Left lung (tissue), 14 donors: ENCODE measurements at places on chromosomes 6 and 20. TPM values are rescaled to one million over a fixed set of nuclear protein-coding genes. Genes with fewer than 3 reads are reported as not detected.

VPS16 gene
- 38.6 TPM for total RNA-seq

ZNF311 gene
- 1.7 TPM for total RNA-seq

GRCh38 chr6:70863343-70863742 is 93.5 kb downstream of the B3GAT2 start:
- H3K27me3 ChIP-seq = no peaks in the 10 kb centered on the region
- no peaks in the 10 kb centered on the region for H3K4me1 ChIP-seq
- peaks cover 25% of the 10 kb centered on the region for H3K36me3 ChIP-seq
- H3K27ac ChIP-seq = no peak overlapping the region

NKX2-2 gene
- not detected for total RNA-seq

PREX1 gene
- total RNA-seq = 40.6 TPM

DNA sequence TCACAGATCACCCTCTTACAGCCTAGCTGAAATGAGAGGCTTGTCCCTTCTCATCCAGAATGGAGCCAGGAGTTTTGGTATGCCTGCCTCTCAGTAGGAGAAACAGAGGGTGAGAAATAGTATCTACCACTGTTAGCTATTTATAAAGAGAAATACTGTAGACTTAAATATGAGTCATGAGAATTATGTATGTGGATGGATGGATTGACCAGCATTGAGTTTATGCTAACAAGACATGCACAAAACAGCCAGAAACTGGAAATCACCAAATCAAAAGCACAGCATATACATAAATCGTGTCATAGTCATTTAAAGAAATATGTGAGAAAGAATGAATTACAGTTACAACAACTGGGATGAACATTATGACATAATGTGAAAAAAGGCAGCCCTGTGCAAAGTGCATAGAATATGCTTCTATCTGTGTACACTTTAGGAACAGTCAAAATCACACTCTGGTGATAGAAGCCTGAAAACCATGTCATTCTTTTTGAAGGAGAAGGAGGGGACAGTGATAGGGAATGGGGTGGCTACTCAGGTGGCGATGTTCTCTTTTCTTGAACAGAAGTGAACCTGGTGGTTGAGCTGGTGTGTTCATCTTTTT is 79.8 kb upstream of the KIF25 start:
- no peak overlapping the region for H3K27ac ChIP-seq
- no peaks in the 10 kb centered on the region for H3K4me1 ChIP-seq

DNA sequence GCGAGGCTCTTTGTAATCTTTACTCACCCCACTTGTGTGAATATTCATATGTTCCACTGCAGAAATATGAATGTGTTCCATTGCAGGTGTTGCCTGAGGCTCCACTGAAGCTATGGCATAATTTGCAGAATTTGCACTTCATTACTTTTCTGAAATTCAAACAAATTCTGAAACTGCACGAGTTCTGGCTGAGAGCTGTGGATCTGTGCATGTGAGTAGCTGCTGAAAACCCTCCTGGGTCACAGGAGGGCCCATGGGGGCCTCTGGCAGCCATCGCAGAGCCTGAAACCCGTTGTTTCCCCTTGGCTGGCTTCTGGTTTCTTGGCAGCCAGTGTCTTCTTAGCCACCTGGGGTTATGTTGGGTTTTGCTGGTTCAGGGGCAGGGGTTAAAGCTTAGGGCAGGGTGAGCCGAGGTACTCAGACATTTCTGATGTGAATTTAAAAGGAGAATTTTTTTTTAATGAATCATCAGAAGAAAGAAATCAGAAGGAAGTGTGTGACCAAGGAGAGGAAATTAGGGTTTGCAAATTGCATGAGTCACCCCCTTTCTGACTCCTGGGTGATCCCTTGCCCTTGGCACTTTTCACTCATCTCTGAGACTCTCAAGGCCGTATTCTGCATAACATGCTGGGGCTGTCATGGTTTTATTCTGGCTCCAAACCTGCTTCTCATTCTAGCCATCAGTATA is 40.6 kb downstream of the TOX2 start:
- no peak for DNase-seq
- H3K36me3 ChIP-seq = no peaks in the 10 kb centered on the region
- no peak overlapping the region for H3K4me3 ChIP-seq
- H3K27me3 ChIP-seq = no peaks in the 10 kb centered on the region
- peak overlapping the region; percentile 53 for H3K27ac ChIP-seq
- peaks cover 72% of the 10 kb centered on the region for H3K4me1 ChIP-seq

DNA sequence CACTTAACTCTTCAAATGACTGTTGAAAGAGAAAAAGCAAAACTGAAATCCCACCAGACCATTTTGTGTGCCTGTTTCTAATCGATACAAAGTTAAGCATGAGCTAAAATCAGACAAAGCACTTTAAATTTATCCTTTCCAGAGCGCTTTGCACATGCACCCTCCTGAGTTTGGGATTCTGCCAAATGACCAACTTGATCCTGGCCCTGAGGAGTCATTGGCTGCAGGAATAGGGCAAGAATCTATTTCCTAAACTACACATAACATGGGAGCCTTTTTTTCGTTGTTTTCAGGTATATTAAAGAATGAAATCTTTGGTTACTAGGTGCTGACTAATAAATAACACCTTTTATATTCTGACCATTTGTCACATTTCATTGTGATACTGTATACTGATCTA is 23.8 kb upstream of the MTHFD1L start:
- H3K27me3 ChIP-seq = no peaks in the 10 kb centered on the region
- no peak for DNase-seq
- H3K36me3 ChIP-seq = no peaks in the 10 kb centered on the region
- H3K27ac ChIP-seq = no peak overlapping the region
- no peaks in the 10 kb centered on the region for H3K4me1 ChIP-seq
- no peak overlapping the region for H3K4me3 ChIP-seq

NUDT3 gene
- total RNA-seq = 27.9 TPM

DNA sequence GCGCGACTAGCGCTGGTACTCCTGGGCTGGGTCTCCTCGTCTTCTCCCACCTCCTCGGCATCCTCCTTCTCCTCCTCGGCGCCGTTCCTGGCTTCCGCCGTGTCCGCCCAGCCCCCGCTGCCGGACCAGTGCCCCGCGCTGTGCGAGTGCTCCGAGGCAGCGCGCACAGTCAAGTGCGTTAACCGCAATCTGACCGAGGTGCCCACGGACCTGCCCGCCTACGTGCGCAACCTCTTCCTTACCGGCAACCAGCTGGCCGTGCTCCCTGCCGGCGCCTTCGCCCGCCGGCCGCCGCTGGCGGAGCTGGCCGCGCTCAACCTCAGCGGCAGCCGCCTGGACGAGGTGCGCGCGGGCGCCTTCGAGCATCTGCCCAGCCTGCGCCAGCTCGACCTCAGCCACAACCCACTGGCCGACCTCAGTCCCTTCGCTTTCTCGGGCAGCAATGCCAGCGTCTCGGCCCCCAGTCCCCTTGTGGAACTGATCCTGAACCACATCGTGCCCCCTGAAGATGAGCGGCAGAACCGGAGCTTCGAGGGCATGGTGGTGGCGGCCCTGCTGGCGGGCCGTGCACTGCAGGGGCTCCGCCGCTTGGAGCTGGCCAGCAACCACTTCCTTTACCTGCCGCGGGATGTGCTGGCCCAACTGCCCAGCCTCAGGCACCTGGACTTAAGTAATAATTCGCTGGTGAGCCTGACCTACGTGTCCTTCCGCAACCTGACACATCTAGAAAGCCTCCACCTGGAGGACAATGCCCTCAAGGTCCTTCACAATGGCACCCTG is 1.6 kb downstream of the TPBG start:
- H3K4me3 ChIP-seq = peak overlapping the region; percentile 58
- peak; percentile 37 for DNase-seq
- H3K36me3 ChIP-seq = no peaks in the 10 kb centered on the region
- peaks cover 10% of the 10 kb centered on the region for H3K27me3 ChIP-seq
- peak overlapping the region; percentile 60 for H3K27ac ChIP-seq

RNF39 gene
- 3.2 TPM for total RNA-seq

DNA sequence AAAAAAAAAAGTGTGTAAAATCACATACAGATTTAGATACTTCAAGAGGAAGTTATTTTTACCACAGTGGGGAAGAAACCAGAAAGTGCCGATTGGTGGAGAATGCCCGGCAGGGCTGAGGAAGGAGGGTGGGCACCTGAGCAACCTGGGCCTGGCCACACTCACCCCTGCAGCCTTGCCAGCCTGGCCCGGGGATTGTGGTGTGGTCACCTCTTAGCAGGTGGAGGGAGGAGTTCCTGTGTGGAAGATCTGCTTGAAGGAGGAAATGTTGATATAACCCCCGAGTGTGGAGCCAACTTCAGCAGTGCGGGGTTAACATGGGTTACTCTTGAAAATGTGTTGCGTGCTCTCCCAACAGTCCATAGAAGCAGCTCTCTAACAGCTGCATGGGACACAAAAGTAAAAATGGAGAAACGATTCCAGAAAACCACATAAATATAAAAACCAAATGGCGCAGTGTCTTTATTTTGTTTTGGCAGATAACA is 14.7 kb downstream of the UST start:
- H3K4me3 ChIP-seq = peak overlapping the region; percentile 1
- H3K27me3 ChIP-seq = no peaks in the 10 kb centered on the region
- H3K27ac ChIP-seq = peak overlapping the region; percentile 82
- H3K4me1 ChIP-seq = peaks cover 31% of the 10 kb centered on the region
- H3K36me3 ChIP-seq = no peaks in the 10 kb centered on the region
- peak; percentile 73 for DNase-seq
